Left ventricle myocardium inferior (tissue), 1 donor: ENCODE measurements at places on chromosomes 13 and 19.

- DNase-seq = no peak
Measured at GRCh38 chr19:12970070-12970820, 869 bp downstream of the DAND5 start.

- no peak for DNase-seq
Measured at GRCh38 chr13:59300355-59301173, 863.2 kb downstream of the DIAPH3 start.

DNA sequence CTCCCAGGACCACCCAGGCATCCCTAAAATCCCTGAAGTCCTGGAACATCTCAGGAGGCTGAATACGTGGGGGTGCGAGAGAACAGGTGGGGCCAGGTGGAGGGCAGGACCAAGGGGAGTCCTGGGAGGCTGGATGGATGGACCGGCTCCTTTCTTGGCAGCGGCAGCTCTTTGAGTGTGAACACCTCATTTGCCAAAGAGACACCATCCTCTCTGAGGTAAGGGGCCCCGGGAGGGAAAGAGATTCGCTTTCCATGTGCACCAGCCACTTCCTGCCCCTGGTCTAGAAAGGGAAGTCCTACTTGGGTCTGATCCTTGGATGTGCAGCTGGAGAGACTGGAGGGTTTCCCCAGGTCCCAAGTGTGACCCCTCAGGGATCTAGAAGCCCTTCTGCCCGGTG lies 16.2 kb downstream of the PTH2 start:
- DNase-seq = no peak

- DNase-seq = no peak
Measured at GRCh38 chr13:78841358-78841963, 182.5 kb upstream of the OBI1 start.

DNA sequence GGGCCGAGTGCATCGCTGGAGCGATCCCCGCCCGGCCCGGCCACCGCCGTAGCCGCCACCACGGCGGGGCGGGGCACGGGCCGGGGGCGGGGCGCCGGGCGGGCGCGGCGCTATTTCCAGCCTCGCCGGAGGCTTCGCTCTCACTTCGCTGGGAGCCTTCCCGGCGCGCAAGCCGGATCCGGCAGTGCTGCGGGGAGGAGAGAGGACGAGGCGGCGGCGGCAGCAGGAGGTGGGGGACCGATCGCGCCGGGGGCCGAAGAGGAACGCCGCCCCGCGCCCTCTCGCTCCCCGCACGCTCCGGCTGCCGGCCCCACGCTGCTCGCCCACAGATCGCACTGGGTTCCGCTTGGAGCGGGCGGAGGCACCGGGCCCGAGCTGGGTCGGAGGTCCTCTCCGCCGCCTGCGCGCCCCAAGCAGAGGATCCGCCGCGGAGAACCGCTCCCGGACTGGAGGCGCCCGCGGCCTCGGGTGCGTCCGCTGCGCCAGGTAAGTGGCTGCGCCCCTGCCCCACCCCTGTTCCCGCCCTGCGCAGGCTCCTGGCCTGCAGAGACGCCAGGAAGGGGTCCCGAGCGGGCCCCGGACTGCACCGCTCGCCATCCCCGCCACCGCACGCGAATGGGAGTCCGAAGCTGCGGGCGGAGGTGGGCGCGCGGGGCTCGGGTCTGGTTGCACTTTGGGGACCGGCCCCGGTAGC lies at the start of gene CHST8:
CHST8 (plus strand) TSS at position 143 of the 694 bp plus-strand sequence. CDS start 67,309 bp downstream, outside the sequence.
- DNase-seq = peak; percentile 40

DNA sequence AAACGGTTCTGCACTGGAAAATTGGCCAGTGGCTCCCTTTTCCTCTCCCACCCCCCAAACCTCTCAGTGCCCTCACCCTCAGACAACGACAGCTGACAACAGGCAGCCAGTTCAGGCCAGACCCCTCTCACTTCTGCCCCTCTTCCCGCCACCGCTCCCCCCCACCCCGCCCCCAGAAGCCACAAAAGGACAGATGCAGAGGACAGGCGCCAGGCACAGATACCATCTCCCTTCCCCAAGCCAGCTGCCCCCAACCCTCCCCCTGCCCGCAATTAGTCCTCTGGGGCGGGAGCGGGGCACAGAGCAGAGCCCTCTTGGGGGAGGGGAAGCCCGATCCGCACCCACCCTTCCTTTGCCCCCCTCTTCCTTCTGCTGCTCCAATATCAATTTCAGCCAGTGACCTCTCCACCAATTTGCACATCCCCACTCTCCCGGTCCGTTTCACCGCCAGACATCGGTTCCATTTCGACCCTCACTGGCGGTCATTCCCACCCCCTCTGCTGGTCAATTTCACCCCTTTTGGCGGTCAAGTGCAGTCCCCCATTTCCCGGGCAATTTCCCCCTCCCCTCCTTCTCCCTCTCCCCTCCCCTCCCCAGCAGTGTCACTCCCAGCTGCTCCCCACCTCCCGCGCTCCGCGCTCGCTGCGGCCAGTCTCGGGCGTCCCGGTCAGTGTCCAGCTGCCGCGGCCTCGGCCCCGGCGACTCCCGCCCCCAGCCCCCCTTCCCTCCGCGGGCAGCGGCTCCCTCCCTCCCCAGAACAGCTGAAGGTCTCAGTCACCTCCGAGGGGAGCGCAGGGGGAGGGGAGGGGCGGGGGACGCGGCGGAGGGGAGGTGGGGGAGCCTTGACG lies at the start of gene SHD:
SHD (plus strand) TSS at position 848 of the 848 bp plus-strand sequence. CDS start 798 bp downstream, outside the sequence.
- no peak for DNase-seq

GRCh38 chr13:23643338-23644125 lies 73.3 kb downstream of the TNFRSF19 start:
- no peak for DNase-seq

GRCh38 chr13:89255844-89256406 lies 1584.8 kb downstream of the SLITRK5 start:
- DNase-seq = no peak

DNA sequence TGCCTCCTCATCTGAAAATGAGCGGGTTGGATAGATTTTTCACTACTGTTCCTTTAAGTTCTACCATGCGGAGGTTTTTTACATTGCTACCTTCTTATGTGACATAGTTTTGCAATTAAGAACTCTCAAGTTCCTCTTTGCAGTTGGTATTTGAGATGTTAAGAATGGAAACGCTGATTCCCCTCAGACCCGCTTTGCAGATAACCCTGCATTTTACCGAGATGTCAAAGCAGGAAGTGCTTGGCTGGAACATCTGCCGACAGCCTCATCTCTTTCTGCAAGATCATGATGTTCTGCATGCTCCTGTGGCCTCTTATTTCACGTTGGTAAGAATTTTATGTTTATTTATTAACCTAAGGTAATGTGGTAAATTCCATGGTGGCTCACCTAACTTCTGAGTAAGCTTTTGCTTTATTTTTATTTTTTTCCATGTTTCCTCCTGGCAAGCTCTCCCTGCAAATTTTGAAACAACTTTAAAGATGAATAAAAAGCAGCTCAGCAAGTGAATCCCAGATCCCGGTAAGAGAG lies 22.5 kb downstream of the PABPC3 start:
- DNase-seq = no peak

- DNase-seq = no peak
Measured at GRCh38 chr13:111621164-111621563, 300.7 kb downstream of the TEX29 start.

- DNase-seq = no peak
Measured at GRCh38 chr13:45575830-45576180, 39.7 kb downstream of the ERICH6B start.

- no peak for DNase-seq
Measured at GRCh38 chr13:51714663-51715168, 89.2 kb downstream of the DHRS12 start.

DNA sequence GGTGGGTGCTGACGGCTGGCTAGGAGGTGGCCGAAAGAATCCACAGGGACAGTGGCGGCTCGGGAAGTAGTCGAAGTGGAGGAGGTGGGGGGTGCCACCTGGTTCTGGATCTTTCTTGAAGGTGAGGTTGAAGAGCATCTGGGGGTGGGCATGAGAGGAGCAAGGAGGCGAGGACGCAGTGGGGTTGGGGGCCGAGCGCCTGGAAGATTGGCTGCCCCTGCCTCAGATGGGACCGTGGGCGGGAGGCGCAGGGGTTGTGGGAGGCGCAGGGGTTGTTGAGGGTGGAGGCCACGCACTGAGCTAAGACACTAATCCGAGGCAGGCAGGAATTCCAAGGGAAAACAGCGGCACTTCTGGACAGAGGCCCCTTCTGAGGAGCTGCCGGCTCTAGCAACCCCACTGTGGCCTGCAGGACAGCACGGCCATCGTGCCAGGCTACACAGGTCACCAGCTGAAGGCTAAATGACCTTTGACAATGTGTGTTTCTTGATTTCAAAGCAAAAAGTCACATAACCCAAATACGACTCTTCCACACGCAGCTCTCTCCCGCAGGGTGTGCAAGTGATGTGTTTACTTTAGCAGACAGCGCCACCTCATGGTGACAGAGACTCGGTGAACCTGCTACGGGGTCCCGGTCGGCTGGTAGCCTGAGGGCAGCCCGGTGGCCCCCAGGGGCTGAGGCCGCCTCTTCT lies 44.1 kb upstream of the RANBP3 start:
- DNase-seq = peak; percentile 70

DNA sequence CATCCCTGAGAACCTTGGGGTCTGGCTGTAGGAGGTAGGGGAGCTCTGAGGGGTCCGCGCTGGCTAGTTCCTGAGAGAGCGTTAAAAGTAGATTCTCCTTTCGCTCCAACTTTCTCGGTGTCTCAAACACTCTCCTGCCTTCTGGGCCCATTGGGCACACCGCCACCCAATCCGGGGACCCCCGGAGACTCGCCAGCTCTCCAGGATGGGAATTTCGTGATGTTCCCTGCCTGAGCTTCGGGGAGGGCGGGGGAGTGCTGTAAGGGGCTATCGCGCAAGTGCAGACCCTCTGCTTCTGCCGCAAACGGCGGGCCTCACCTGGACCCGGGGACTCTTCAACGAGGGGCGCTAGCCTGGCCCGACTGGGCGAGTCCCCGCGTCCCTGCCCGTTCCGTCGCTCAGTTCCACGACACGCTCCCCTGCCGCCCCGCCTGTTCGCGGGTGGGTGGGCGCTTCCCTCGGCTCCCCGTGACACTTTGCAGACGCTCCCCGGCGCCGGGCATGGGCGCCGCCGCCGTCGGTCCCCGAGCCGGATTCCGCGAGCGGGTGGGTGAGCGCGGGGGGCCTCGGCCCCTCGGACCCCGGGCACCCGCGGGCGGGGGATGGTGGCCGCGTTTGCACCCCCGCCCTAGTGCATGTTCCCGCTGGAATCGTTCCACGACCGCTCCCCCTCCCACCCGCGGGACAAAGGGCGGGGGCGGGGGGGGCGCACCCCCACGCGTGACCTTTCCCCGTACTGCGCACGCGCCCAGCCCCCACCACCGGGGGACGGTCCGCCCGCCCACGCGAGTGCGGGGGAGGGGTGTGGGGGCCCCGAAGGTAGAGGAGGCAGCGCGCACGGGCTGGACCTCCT lies at the start of gene CCDC106:
CCDC106 (plus strand) TSS at position 481 of the 853 bp plus-strand sequence. CDS start 835 bp downstream, outside the sequence.
- DNase-seq = peak; percentile 74

GRCh38 chr19:30344446-30345425 lies 27.4 kb upstream of the ZNF536 start:
- DNase-seq = no peak
